ENCODE measurements at places on chromosomes 12 and 14.

DNA sequence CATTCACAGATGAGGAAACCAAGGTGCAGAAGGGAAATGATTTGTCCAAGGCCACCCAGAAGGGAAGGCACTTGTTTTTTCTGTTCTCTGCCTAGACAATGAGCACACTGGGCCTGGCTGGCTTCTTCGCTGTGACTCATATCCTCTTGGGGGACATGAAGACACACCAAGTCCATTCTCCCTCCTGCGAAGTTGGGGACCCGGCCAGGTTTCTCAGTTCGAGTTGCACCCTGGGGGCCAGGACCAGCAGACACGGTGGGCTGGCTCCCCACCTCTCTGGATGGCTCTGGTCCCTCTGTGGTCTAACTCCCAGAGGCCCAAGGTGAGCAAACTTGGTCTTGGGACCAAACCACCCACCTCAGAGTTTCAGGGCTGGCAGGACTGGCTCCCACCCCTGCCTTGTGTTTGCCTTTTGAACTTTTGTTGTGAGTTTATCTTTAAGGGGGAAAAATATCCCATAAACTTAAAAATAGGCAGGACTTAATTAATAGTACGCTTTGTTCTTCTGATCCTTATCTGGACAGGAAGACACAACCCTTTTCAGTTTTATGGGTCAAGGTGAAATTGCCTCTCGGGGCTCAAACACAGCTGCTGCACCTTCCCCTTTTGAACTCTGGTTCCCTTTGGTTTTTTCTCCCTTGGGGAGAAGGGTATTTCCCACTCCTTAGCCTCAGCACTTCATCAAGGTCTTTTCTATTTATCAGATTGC is 9.0 kb upstream of the MLEC start:
- no peak for DNase-seq

GRCh38 chr14:105484069-105484996 is 2.4 kb upstream of the CRIP1 start:
- DNase-seq = no peak

DNA sequence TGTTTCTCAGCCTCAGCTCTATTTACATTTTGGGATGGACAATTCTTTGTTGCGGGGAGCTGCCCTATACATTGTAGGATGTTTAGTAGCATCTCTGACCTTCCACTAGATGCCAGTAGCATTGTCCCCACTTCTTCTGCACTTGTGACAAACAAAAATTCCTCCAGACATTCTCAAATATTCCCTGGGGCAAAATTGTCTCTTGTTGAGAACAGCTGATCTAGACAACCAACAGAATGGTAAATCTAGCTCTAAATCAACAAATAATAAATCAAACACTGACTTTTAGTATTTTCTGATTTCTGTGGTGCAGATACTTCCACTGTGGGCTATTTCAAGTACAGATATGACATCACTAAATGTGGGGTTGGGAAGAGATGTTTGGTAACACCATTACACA is 60.7 kb downstream of the MSRB3 start:
- no peak for DNase-seq

DNA sequence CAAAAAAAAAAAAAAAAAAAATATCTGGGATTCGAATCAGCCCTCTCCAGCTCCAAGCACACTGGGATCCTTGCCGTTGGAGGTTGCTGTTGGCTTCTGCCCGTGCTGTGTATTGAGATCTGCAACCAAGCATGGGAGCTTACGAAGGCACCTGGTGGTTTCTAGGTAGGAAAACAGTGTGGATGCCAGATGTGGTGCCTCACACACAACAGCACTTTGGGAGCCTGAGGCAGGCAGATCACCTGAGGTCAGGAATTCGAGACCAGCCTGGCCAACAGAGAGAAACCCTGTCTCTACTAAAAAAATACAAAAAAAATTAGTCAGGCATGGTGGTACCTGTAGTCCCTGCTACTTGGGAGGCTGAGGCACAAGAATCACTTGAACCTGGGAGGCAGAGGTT is 47.4 kb downstream of the ATF7 start:
- DNase-seq = no peak

GRCh38 chr14:68774771-68775613 is 17.9 kb downstream of the ZFP36L1 start:
- DNase-seq = no peak

- no peak for DNase-seq
These were observed 161.5 kb downstream of the NUAK1 start for GRCh38 chr12:105977236-105977635.

GRCh38 chr12:15662983-15663659 is 126.1 kb downstream of the EPS8 start:
- DNase-seq = no peak

Measured in GOT3 (cell line).